ENCODE measurements at places on chromosomes 16 and 17.

GRCh38 chr17:17182598-17183136 lies 23.5 kb downstream of the PLD6 start:
- DNase-seq, result no peak

- DNase-seq, result no peak
Measured at GRCh38 chr17:39962642-39963220, at the start of gene GSDMA. Gene GSDMA (plus strand): TSS chr17:39963004. CDS start chr17:39965688, 2,684 bp downstream.

GRCh38 chr16:60041671-60042070 lies 1307.6 kb upstream of the GOT2 start:
- DNase-seq, result no peak

DNA sequence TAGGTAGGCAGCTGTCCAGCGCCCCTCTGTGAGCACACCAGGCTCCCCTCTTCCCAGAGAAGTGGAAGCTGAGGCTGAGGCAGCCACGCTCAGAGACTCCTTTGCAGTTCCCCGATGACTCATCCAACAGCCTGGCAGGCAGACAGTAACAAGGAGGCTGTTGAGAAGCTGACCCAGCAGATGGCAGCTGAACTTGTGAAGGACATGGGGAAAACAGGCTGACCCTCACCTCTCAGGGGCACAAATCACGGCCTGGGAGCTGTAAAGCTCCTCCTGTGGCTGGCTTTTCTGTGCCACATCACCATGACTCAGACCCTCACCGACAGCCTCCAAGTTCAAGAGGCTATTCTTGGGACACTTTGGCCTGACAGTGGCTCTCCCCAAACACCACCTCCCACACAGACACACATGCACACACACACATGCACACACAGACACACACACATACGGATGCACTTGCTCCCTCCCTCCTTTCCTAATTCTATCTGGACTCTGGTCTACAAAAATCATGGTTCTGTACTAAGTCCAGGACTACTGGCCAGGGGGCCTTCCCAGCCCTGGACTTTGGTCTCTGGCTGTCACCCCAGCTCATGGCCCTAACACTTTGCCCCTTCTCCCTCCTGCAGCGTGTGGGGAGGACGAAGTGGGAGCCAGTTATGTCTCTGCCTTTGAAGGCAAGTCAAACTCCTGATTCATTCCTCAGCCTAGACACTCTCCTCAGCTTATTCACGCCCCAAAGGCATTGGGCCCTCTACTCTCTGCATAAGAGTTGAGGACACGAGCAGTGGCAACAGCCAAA lies 23.2 kb downstream of the MAP3K14 start:
- DNase-seq, result peak; percentile 71

- DNase-seq, result no peak
Measured at GRCh38 chr17:53807286-53807685, 15.4 kb upstream of the KIF2B start.

DNA sequence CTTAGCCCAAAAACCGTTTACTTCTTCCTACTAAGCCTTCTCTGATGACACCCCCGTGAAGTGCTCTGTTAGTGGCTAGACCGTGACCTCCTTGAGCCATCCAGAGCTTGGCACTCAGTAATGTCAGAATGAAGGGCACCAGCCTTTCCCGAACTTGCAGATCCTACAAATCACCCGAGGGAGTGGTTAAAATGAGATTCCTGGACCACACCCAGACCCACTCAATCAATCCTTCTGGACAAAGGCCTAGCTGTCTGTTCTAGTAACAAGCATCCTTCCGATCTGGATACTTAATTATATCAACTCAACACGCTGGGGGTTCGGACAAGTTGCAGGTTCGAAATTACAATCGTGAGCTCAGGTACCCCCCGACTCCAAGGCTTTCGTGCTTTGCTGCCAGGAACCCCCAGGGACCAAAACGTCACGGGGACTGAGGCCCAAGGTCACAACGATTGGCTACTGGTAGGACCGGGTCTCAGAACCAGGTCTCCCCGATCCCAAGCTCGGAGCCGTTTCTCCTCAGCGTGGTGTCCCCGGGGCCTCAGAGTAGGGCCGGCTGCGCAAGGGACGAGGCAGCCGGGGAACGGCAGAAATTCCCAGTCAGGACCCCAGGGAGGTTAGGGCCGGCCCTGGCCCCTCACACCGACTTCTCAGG lies 527 bp downstream of the CIAPIN1 start:
- DNase-seq, result peak; percentile 36

- no peak for DNase-seq
Measured at GRCh38 chr17:56185491-56186221, 32.4 kb downstream of the ANKFN1 start.

GRCh38 chr17:1298606-1299005 lies 19.1 kb downstream of the TRARG1 start:
- DNase-seq, result peak; percentile 37

GRCh38 chr17:71304498-71305158 lies 816.2 kb upstream of the SOX9 start:
- no peak for DNase-seq

DNA sequence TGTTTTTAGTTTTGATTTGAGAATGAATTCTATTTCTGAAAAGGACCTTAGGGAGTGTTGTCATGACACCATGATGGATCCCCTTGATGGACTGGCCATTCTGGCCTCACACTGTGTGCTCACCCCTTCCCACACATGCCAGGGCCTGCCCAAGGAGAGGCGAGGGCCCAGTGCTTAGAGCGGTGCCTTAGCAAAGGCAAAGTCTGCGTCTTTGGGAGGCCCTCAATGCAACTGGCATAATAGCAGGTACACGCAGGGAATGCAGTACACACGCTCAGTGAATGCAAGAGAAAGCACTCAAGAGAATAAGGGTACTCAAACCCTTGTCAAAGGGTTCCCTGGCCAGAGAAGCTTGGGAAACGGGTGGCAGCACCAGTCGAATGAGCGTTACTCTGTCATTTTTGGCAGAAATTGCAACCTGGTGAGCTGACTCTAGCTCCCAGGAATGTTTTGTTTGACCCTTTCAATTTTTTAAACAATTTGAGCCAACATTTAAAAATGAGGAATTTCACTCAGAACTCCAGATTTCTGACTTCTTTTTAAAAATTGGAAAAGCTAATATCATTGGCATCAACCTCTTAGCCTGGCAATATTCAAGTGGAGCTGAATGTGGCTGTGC lies 32.1 kb downstream of the NKD1 start:
- no peak for DNase-seq

- peak; percentile 17 for DNase-seq
Measured at GRCh38 chr16:10787304-10787703, 31.3 kb downstream of the TVP23A start.

DNA sequence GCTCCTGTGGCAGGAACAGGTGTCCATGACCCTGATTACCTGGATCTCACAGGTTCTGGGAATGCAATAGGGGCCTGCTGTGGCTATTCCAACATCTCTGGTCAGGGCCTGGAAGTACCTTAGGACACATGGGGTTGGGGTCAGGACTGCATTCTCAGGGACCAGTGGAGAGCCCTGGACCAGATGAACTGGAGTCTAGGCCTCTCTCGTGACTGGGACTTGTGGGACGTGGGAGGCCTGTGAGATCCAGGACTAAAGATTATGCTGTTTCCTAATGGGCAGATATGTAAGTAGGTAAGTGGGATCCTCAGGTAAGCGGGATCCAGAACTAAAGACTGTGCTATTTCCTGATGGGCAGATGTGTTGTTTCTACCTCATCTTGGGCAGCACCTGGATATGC lies 16.2 kb upstream of the CD300A start:
- no peak for DNase-seq

- no peak for DNase-seq
Measured at GRCh38 chr17:42160531-42160910, 5.7 kb upstream of the RAB5C start.

- peak; percentile 43 for DNase-seq
Measured at GRCh38 chr17:65041518-65041917, 15.0 kb downstream of the GNA13 start.

DNA sequence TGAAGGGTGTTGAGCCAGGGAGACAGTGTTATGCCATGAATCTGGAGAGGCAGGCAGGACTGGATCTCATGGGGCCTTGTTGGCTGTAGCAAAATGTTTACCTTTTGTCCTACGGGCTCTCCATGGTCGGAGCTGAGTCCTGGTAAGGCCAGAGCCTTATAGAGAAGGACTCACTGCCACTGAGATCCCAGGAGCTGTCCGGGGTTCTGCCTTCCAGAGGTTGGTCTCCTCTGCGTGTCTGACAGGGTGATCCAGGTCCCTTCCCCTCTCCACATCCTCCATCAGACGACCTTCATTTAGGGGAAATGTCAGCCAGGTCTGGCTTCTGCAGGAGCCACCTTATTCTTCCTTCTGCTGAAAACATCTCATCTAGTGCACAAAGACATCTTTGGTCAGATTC lies 285.2 kb upstream of the N4BP1 start:
- no peak for DNase-seq

GRCh38 chr17:42553866-42554249 lies 1.1 kb downstream of the HSD17B1 start:
- DNase-seq, result no peak

DNA sequence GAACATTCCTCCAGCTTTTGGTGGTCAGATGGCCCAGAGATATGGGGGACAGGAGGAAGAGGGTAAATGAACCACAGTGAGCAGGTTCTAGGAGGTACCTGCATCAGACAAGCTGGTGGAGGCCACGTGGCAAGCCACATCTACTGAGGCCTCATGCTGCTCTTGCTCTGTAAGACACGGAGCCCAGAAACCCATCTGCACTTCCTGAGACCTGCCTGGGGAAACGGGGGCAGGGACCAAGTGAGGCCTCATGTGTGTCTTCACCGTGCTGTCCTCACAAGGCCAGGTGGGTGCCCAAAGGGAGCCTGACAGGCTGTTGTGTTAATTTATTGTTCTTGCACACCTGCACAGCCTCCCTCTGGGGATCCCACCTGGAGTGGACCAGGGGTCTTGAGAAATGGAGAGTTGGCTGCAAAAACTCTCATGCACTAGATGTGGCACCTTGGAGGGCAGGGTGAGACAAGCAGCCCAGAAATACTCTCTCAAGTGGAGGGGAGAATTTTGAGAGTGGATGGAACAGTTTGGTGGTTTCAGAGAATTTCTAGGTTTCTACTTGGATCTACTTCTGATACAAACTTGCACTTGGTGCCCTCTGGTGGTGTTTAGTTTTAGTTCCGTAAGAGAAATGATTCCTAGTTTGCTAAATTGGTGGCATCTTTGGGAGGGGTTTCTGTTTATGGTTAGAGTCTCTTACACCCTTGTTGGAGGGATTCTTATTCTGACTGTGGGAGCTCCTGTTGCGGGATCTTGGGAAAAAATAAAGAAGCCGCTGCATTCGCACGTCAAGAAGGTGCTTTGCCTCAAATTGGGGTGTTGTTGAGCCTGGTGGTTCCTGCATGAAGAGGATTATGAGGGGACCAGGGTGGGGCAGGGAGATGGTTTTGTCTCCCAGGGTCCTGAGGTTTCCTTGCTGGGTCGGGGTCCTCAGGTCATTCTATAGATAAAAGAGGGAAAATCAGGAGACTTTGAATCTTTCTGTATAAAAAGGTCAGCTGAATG lies 47.5 kb downstream of the SLC6A2 start:
- DNase-seq, result peak; percentile 14

- DNase-seq, result no peak
Measured at GRCh38 chr16:47374629-47375028, 86.2 kb downstream of the ITFG1 start.

DNA sequence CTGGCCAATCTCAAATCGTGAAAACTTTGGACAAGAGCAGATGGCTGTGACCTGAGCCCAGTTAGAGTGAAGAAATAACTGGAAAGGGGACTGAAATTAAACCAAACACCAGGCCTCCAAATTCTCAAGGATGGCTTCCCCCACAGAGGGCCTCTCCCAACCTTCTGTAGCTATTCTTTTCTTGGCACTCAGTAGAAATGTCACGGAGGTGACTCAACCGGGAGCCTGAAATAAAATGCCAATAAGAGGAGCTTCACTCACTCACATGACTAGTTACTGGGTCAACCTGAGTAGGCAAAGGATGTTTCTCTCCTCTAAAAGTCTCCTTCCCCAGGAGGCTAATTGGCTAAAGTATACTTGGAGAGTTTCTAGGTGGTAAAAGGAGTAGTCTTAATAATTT lies 230.7 kb downstream of the MAF start:
- no peak for DNase-seq

DNA sequence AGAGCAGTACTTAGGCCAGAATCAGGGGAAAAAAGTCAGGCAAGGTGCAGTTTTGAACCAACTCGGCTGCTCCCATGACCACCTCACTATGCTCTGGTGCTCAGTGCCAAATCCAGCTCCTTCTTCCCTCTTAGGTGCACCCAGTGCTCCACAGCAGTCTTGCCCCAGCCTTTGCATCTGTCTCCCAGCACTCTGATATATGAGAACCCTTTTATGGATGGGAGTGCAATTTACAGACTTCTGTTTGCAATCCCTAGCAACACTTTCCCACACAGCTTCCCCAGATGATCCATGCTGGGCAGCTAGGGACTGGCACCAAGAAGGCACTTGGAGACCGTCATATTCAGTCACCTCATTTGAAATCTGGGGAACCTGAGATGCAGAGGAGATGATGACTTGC lies 267.9 kb upstream of the CCL2 start:
- no peak for DNase-seq

DNA sequence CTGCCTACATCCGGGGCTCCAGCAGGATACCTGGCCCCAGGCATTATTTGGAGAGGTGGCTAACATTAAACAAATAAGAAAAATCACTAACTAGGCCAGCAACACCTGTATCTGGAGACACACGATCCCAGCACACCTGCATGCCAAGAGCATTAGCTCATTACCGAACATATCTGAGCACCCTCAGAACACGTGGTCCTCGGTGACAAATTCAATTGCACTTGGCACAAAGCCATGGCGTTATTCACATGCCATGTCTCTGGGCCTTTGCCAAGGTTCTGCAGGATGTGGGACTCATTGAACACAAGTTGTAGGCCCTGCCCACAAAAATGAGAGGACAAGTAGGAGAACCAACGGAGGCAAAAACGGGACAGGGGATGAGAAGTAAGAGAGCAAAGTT lies 552.3 kb downstream of the TOX3 start:
- DNase-seq, result no peak

- DNase-seq, result peak; percentile 29
Measured at GRCh38 chr17:82782657-82783207, 30.9 kb downstream of the TBCD start.

- DNase-seq, result no peak
Measured at GRCh38 chr17:57535249-57535966, 209.7 kb downstream of the CCDC182 start.

- no peak for DNase-seq
Measured at GRCh38 chr16:61547626-61548025, 488.6 kb downstream of the CDH8 start.

GRCh38 chr16:50470687-50471086 lies 77.5 kb upstream of the NKD1 start:
- DNase-seq, result no peak

DNA sequence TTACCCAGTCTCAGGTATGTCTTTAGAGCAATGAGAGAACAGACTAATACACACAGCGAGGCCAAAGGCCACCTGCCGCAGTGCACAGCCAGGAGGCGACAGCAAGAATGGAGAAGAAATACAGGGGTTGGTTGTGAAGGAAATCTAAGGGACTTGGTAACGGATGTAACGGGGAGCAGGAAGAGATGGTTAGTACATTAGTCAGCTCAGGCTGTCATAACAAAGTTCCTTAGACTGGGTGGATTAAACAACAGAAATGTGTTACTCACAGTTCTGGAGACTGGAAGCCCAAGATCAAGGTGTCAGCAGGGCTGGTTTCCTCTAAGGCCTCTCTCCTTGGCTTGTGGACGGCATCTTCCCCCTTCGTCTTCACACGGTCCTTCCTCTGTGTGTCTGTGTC lies 47.1 kb downstream of the TVP23C start:
- no peak for DNase-seq
